ENCODE measurements at places on chromosomes 3 and 15. TPM values are rescaled to one million over a fixed set of nuclear protein-coding genes. Genes with fewer than 3 reads are reported as not detected.

The UTS2B gene
- not detected for total RNA-seq

DNA sequence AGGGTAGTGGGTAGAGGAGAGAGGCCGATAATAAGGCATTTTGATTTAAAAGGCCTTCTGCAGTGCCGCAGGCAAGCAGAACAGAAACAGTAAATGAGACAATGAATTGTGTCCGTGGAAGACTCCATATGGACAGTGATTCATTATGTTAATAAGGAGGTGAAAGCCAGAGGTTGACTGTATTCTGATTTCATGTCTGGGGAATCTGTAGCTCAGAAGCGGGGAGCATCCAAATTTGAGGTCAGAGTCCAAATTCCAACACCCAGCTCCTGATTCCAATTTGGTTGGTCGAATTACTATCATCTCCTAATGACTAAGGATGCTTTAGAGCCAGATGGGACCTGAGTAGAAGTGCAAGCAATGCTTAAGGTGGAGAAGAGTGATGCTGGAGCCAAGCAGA, 1.0 kb upstream of the TBC1D21 start:
- no peak for DNase-seq

DNA sequence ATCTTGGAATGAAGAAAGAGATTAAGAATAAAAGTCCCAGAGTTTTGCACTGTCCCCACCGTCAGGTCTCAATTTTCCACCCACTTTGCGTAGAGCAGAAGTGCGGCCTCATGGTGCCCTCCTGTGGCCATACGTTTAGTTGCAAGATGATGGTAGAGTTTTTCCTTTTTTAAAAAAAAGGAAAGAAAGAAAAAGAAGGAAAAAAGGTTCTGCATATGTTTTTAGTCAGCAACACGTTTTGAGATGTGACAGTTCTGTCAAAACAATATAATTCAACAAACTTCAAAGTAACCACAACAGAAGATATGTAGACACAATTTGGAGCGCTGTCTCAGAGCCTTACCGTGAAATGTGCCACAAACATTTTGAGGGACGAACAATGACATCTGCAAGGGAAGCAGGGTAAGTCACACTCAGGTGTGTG, 24.6 kb downstream of the EBLN2 start:
- DNase-seq: peak; percentile 46

The SUCLG2 gene
- total RNA-seq: 68.2 TPM

- no peak for DNase-seq
Measured at GRCh38 chr3:99128725-99129505, 227.4 kb upstream of the DCBLD2 start.

DNA sequence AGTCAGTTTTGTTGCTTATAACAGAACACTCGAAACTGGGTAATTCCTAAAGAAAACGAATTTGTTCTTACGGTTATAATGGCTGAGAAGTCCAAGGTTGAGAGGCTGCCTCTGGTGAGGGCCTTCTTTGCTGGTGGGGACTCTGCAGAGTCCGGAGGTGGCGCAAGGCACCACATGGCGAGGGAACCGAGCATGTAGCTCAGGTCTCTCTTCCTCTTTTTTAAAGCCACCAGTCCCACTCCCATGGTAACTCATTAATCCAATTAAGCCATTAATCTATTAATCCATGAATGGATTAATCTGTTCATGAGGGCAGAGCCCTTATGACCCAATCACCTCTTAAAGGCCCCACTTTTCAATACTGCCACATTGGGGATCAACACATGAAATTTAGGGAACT, 50.0 kb downstream of the ROPN1B start:
- DNase-seq: no peak

The RPL39L gene
- 18.8 TPM for total RNA-seq

DNA sequence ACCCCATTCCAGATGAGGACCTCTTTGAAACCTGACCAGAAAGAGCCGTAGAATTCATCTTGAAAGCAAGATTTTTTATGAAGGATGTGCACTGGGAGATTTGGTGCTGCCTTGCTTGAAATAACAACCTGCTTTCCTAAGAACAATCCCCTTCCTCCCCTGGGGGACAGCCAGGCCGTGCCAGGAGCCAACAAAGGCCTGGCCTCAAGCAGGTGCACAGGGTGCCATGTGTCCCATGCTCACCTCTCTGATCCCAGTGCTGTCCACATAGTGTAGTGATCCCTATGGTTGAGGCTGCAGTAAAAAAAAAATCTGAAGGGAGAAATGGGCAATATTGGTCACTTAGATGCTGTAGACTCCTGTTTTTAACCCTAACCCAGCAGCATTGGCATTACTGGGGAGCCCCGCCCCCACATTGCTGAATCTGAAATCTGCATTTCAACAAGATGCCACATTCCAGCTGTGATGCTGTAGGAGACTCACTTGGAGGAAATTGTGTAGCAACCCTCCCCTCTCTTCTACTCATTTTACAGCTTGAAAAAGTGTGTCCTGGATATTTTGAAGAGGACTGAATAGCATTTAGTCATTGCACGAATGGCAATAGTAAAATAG, 171.2 kb downstream of the APBA2 start:
- no peak for DNase-seq

DNA sequence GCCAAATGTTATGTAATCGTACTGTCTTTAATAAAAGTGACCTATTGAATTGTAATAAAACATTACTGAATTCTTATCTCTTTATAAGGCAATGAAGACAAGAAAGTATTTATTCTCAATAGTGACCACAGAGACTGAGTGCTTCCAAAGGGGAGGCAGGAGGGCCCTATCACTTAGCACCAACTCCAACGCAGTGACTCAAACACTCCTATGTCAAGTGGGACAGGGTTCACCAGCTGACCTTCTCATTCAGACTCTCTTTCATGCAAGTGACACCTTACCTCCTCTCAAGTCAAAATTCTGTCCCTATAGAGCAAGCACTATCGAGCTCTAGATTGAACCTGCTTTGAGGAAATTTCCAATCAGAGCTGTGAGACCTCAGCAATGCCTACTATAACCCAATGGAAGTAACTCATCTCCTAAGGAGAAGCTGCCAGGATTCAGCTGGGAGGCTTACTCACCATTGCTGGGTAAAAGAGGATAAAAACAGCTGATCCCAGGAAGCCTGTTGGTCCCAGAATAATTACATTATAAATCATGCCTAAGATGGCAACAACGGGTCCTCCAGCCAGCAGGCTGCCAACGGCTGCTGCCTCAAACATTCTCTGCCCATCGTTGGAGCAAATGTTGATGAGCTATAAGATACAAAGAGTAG, 35.6 kb downstream of the ABCC5 start:
- DNase-seq: no peak

The TGM5 gene
- 0.11 TPM for total RNA-seq

The MINAR1 gene
- 0.44 TPM for total RNA-seq

The ADCY5 gene
- not detected for total RNA-seq

DNA sequence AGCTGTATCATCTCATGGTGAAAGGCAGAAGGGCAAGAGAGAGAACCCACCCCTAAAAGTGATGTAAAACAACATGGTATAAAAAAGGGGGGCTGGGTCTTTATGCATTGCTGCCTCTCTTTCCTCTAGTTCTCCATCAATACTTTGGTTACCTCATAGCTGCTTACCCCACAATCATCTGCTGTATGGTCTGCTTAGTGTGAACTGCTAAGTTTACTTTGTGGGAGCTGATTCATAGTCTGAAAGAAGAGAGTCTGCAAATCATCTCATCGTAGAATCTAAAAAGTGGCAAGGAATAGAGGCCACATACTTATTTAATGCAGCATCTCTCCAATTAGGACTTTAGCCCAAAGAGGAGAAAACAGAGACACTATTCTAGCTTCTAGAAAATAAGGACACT, 546.8 kb downstream of the GBE1 start:
- DNase-seq: no peak

DNA sequence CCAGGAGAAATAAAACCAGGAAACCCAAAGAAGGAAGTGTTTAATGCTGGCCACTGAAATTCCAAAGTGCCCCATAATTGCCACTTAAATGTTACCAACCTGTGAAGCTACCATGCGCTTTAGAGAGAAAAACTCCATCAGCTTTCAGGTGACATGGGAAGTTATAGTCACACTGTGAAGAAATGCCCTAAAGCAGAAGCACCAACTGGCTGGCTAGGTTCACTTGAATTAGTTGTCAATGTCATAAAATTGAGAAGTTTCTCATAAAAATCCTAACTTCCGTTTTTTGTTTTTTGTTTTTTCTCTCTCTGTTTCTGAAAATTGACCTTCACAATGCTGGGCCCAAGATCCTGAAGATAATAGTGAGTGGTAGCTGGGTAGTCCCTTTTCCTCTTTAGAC, 167.9 kb upstream of the CTNNB1 start:
- DNase-seq: no peak

The LEKR1 gene
- 1.5 TPM for total RNA-seq

DNA sequence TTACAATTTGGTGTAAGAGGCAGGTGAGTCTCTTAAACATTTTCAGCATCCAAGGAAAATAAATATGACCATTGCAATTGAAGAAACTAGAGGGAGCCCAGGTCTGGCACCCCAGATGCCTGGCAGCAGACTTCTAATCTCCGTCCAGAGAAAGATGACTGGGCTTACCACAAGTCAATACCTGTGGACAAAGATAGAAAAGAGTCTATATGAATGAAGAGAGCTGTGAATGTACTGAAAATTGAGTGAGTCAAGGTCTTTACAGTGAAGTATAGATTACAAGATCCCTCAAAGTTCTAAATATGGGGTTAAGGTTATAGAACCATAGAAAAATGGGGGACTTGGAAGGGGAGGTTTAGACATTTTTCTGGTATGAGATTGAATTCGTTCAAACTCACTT, 827.4 kb upstream of the NR2F2 start:
- no peak for DNase-seq

- DNase-seq: no peak
Measured at GRCh38 chr15:64284042-64284441, 71.9 kb downstream of the CSNK1G1 start.
